ENCODE measurements at places on chromosomes 1 and 21.

GRCh38 chr1:40435876-40436275, 14.4 kb upstream of the ZFP69B start:
- DNase-seq: no peak

GRCh38 chr21:17616831-17617230, 4.1 kb upstream of the BTG3 start:
- DNase-seq: no peak

- DNase-seq: no peak
Observed at GRCh38 chr1:176199707-176200106, 7.4 kb downstream of the COP1 start.

DNA sequence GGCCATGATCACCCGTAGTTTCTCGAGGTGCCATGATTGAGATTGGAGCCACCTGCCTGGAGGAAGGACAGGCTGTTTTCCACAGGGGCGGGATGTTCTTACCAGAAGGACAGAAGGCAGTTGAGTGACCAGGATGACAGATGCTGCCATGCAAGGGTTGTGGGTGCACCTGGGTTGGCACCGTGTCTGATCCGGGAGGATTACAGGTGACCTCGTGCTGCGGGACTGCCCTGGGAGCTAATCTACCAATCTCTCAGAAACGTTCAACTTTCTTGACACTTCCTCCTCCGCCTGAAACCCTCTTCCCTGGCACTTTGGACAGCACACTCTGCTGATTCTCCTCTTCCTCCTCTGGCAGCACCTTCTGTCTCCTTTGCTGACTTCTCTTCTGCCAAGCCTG, 13.8 kb upstream of the SLC6A9 start:
- no peak for DNase-seq

GRCh38 chr1:43587594-43587993, 56.9 kb downstream of the PTPRF start:
- DNase-seq: no peak

- no peak for DNase-seq
Observed at GRCh38 chr1:110067893-110068645, 2.4 kb downstream of the ALX3 start.

- DNase-seq: peak; percentile 39
Observed at GRCh38 chr1:223712850-223713474, 623 bp downstream of the CAPN2 start.

DNA sequence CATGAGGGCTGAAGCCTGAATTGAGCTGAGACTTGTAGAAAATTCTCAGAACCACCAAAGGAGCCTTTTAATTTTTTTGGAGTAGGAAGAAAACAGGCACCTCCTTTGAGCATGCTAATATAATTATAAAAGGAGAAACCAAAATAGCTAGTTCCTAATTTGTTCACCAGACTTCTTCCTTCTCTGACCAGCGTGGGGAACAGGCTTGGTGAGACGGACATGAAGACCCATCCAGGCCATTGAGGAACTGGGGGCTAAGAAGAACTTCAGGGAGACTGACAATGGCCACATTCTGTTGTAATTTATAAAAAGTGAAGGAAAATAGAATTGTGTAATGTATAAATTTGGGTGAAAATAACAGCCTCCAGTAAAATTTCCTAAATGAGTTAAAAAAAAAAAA, 62.6 kb downstream of the MAN1C1 start:
- DNase-seq: no peak

DNA sequence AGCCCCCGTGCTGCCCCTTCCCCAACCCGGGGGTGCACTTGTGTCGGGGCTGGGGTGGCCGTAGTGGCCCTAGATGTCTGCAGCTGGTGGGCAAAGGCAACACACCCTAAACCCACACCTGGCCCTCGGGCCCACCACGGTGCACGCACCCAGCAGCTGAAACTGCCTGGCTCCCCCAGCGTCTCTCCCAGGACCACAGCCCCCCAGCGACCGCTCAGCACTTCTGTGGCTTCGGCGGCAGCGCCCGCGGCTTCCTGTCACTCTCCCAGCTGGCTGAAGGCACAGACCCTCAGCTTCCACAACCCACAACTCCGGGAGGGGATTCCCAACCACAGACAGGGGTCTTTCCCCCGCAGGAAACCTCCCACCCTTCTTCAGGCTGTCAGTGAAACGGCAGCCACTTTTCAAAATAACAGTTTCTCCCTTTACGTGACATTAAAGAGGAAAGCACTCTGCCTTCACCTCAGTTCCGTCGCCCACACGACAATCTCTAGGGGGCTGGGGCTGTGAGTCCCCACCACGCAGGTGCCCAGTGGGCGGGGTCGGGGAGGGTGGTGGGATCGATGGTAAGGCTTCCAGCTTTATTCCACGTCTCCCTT, 40.7 kb upstream of the COL6A2 start:
- DNase-seq: no peak

DNA sequence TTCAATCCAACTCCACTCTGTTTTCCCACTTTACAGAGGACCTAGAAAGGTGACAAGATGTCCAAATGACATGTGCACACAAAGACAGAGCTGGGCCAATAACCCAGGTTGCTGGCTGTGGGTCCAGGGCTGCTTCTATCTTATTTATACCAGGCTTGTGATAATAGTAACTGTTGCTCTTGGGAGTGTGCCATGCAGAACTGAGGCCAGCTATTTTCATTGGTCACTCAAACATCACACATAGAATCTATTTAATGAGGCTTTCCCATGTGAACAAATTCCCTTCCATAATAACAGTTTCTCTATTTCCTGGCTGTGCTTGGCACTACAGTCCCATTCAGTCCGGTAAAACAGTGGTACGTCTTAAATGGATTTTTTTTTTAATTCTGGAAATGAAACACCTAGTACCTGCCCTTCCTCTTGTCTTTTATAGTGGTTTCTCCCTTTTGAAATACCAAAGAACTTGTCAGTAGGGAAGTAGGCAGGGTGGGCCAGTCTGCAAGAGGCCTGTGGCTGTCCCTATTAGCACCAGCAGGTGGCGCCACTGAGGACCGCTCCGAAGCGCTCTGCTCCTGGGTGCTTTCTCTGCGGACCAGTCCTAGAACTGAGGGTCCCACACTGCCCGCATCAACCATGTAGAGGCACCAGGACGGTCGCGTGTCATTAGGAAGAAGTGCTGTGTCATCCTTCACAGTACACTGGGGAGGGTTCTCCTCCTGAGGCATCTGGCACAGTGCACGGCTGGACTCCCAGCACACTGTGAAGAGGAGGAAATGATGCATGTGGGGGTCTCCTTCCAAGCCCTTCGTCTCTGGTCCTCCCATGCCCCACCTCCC, 52.1 kb downstream of the GPR161 start:
- peak; percentile 8 for DNase-seq

- DNase-seq: no peak
Observed at GRCh38 chr1:25631750-25632485, 15.3 kb downstream of the MAN1C1 start.

DNA sequence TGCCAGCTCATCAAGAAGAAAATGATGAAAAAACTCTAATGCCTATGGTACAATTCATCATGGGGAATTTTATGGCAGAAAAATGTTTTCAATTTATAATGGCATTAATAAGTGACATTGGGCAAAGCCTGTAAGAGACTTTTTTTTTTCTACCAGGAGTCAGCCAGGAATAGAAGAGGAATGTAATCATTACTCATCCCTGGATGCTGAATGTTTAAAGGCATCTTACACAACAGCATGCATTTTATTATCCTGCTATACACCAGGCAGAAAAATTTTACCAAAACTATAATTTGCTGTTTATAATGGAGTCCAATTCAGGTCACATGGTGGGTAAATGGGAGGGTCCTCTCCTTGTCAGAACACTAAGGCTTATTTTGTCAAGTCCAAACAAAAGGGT, 189.9 kb upstream of the BEND5 start:
- DNase-seq: no peak

GRCh38 chr1:211285196-211285595, 26.0 kb downstream of the RCOR3 start:
- no peak for DNase-seq

DNA sequence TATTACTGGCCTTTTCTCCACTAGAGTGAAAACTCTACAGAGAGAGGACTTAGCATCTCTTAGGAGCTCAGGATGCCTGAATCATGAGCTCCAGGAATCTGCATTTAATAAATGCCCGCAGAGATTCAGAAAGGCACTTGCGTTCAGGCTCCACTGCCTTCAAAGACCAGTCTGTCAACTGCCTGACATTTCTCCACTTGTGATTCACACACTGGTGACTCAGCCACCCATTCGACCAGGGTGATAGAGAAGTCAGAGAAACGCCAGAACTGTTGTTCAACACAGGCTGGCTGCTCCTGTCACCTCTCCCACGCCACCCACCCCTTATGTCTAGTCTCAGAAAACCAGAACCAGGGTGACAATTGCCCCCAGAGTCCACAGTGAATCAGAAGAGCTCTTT, 26.9 kb upstream of the LBR start:
- no peak for DNase-seq

- no peak for DNase-seq
Observed at GRCh38 chr1:65009176-65009575, 42.8 kb upstream of the JAK1 start.

GRCh38 chr1:186496171-186496851, 35.4 kb upstream of the PDC start:
- DNase-seq: no peak

Data from hypothalamus (tissue), 51 donors.